Effector memory CD8-positive, alpha-beta T cell (primary cell): ENCODE measurements at places on chromosomes 12 and 14.

- DNase-seq, result no peak
Observed at GRCh38 chr14:70358631-70359030, 852 bp downstream of the COX16 start.

GRCh38 chr14:72154645-72155378, 222.6 kb downstream of the RGS6 start:
- no peak for DNase-seq

GRCh38 chr12:53805791-53806190, 54.0 kb upstream of the CISTR start:
- DNase-seq, result no peak

DNA sequence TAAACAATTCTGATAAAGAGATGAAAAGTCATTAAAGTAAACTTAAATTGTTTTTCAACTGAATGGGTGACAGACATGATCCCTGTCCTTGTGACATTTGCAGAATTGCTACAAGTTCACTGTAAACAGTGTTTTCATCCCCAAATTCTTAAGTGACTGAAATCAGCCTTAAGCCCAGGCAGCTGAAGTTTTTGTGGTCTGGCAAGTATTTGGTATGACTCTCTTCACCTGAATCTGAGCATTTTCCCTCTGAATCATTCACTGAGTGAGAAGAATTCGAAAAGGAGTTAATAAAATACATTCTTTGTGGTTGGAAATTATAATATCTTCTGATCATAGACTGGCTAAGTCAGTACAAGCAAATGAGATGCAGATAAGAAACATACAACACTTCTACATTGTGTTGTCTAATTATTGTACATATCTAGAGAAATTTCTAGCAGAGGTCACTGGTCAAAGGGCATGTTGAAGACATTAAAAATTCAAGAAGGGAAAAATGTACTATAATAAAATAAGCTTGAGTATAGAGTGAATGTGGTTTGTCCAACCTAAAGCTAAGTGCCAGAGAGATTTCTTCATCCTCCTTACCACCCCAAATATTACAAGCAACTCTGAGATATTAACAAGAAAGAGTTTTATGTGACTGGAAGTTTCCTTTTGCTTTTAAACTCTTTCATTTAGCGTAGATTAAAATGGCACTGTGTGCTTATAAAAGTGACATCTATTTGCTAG, 177.8 kb upstream of the DIO2 start:
- no peak for DNase-seq

DNA sequence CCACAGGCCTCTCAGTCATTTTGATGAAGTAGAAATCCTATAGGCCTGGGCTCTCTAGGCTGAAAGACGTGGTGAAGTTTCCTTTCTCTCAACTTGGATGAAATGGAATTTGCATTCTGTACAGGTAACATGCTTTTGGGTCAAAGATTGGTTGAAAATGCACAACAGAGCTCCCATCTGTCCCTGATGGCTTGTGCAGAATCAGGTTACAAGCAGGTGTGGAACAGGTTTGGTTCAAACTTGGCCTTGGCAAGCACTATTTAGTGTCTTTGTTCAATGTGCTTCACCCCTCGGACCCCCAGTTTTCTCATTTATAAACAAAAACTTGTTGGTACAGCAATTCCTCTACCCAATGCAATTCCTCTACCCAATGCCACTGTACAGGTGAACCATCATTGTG, 1493.0 kb downstream of the AACS start:
- DNase-seq, result no peak

GRCh38 chr14:105931808-105932483, 405.6 kb downstream of the TMEM121 start:
- no peak for DNase-seq

DNA sequence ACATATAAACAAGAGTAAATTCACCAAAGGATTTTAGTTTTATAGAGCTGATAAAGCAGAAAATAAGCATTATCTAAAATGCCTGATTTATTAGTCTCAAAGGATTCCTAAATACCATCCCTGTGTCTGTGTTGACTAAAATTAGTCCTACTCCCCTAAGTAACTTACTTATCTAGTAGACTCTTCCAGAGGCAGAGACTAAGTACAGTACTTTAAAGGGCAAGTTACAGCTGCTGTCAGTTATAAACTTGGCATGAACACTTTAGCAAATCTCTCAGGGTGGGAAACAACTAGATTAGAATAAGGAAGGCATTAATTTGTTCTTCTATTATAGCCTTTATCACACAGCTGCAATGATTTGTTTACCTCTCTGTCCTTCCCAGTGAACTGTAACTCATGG, 46.0 kb downstream of the ATP2B1 start:
- DNase-seq, result no peak

GRCh38 chr14:69208666-69209065, 17.4 kb downstream of the EXD2 start:
- no peak for DNase-seq

GRCh38 chr14:93536945-93537344, 106.2 kb downstream of the UNC79 start:
- no peak for DNase-seq

DNA sequence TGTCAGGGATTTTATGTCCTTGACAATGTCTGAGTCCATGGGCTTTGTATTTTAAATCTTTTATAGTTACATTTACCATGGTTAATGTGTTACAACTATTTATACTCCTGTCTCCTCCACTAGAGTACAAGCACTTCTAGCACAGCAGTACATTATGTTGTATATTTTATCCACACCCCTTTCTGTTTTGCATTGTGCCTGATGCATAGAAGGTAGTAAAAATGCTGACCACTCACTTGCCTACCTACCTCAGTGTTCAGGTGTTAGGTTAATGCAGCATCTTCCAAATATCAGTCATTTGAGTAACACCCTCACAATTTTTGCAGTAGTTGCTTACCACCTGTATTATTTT, 31.1 kb upstream of the SLC38A2 start:
- no peak for DNase-seq

DNA sequence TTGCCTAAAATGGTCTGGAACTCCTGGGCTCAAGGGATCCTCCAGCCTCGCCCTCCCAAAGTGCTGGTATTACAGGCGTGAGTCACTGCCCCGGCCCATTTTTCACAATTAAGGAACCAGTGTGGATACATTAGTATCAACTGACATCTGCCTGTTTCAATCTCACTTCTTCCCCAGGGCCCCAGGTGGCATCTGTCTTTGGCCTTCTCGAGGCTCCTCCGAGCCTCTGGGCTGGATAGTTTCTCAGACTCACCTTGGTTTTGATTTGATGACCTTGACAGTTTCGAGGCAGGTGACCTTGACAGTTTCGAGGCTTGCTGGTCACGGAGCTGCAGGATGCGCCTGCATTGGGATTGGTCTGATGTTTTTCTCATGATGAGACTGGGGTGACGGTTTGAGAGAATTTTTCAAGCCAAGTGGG, 41.0 kb upstream of the NCOR2 start:
- DNase-seq, result no peak

GRCh38 chr12:73589220-73589619, 948.4 kb upstream of the ATXN7L3B start:
- no peak for DNase-seq

DNA sequence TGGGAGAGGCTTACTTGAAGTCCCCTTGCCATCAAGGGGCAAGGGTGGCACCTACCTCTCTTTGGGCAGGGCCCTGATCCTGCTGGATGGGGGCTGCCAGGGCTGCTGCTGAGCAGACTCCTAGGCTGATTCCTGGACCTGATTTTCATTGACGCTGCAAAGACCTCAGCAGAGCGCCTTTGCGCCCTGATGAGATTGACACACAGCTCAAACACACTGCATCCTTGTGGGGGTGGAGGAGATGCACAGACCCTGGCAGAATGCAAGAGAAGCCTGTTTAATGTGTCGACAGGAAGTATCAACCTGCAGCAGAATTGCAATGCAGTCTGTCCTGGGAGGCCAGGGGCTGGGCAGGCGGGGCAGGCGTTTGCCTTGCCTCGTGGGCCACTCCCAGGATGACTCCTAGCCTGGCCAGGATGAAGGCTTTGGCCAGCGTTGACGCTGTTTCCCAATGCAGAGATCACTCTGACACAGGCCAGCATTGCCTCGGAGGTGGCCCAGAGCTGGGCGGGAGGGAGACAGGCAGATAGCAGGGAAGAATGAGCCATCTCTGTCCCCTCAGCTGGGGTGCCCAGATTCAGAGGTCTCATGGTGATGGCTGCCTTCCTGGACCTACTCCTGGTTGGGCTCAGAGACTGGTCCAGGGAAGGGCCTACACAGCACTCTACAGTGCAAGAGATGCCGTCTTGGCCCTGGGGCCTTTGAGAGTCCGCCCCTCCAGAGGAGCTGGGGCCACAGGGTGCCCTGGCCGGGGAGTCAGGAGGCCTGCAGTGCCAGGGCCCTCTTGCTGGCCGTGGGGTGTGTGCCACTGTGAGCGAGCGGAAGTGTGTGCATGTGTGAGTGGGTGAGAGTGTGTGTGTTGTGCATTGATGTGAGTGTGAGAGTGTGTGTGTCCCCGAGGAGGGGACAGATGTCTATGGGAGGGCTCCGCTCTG, 108.3 kb downstream of the KIF26A start:
- no peak for DNase-seq

DNA sequence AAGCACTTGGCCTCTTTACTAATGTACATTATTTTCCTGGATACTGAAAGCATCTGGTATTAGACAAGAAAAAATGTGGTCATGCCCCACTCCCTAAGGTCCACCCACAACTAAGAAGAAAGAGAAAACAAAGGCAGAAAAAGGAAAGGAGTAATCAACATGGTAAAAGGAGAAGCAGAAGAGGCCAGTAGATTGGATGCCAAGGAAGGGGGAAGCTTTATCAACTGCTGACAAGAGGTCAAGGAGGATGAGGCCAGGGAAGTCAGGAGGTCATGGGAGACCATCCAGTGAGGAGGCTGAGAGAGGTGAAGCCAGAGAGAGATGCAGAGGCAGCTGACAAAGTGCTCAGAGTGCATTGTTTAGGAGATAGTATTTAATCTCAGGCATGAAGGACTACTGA, 383.5 kb downstream of the ZFP36L1 start:
- no peak for DNase-seq

- DNase-seq, result no peak
Observed at GRCh38 chr14:76293923-76294322, 82.0 kb upstream of the ESRRB start.

GRCh38 chr12:40697566-40698259, 5.5 kb downstream of the CNTN1 start:
- DNase-seq, result no peak

GRCh38 chr12:53219956-53220693, 11.9 kb downstream of the RARG start:
- DNase-seq, result peak; percentile 74

GRCh38 chr12:1391722-1392121, 202.7 kb downstream of the FBXL14 start:
- DNase-seq, result no peak

DNA sequence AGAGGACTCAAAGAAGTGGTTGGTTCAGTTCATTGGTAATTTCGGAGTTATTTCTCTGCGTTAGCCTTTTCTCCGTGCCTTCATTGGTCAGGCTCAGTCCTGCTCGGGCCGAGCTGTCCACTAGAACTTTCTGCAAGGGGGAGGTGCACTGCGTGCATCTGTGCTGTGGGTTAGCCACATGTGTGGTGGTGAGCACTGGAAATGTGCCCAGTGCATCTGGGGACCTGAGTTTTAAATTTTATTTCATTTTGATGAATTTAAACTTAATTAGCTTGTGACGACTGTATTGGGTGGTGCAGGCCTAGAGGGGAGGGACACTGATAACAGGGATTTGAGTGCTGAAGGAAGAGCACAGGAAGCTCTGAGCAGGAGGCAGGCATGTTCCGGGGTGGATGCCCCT, 24.5 kb downstream of the SETD1B start:
- DNase-seq, result no peak

- no peak for DNase-seq
Observed at GRCh38 chr14:37587131-37587803, 7.8 kb downstream of the FOXA1 start.

DNA sequence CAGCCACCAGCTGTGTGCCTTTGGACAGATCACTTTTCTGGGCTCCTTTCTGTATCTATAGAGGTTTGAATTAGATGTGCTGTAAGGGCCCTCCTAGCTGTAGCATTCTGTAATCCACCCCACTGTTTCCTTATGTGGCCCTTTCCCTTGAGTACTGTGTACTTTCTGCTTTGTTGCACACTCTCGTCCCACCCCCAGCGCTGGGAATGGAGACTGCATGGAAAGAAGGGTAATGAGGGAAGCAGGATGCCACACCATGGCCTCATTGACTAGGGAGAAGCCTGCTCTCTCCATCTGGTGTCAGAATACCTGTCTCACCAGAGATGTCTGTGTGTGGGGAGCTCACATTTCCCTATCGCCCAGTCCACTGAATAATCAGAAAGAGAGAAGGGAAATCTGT, 13.6 kb upstream of the GALNT16 start:
- no peak for DNase-seq

DNA sequence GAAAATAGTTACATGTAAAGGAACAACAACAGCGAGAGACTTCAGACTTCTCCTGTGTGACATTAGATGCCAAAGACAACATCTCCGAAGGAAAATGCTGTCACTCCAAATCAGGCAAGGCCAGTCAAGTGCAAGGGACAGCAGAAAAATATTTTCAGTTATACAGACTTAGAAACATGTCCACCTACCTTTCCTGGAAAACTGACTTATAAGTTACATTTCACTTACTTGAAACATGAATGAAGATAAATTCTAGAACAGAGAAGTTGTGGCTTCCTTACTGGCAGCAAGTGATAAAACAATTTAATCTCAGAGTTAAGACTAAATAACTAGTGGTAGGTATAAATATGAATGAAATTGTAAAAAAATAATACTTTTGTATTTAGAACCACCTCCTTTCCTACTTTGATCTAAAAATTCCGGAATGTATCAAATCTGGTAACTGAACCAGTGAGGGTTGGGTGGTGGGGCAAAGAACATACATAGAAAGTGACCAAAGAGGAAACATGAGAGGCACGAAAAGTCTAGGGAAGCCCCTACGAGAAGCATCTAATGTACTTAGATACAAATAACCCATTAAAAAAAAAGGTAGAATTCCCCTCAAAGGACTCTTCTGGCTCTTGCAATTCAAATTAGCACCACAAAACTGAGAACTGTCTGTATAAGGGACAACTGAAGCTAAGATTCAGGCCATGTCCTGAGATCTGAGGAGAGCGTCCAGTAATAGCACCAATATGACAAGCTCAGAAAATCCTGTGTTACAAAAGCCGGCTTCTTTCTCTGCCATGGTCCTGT, 21.2 kb downstream of the MTHFD1 start:
- no peak for DNase-seq

GRCh38 chr12:43742106-43742505, 16.5 kb downstream of the PUS7L start:
- DNase-seq, result no peak

DNA sequence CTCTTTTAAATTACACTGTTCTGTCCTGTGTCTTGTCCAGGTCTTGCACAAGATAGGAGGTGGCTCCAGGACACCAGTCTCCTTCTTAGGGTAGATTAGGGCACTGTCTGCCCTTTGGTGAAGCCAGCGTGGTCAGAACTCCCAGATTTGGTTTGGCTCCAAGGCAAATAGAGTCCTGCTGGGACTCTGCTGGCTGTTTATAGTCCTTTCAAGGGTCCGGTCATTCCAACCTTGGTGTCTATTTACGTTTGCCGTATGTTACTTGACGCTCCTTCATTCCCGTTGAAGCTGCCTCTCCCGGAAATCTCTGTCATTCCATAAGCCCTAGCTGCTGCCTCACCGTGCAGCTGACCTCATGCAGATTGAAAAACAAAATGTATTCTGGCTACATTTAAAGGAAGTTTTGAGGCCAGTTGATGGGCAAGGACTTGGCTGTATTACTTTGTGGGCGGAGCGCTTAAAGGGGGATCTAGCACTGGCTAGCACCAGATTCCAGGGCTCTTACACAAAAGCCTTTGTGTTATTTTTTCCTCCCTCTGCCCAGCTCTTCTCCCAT, 180.6 kb downstream of the AKAP6 start:
- no peak for DNase-seq
